ENCODE measurements at places on chromosomes 4 and X.

DNA sequence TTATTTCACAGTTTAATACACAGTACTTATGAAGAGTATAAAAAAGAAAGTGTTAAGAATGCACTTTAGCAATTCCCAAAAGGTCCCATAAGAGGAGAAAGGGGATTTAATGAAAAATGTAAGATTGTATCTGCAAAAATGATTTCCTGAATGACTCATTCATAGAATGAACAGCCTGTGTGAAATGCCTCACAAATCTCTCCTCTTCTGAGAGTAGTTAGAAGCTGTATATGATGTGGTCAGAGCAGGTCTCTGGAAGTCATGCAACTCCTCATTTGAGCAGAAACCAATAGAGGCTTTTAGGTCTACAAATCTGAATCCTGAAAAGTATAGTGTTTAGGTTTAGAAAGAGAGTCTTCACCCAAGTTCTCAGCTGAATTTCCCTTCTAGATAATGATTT, 381.3 kb upstream of the INTU start:
- no peak for DNase-seq

DNA sequence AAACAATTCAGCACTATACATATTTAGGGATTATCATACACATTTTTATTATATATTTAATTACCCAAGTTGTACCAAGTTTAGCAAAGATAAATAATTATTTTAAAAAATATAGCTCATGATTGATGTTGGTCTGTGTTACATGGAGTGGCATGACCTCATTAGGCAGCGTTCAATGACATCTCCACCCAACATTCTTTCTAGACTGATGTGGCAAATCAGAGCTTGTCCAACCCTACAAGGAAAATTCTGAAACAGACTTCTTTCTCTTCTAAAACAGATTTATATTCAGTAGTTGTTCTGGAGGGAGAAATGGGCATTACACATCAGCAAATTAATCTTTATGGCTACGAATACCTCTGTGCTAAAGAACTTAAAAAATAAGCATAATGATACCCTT, 189.7 kb downstream of the PDGFC start:
- no peak for DNase-seq

GRCh38 chrX:65874765-65875164, 165.1 kb downstream of the VSIG4 start:
- DNase-seq, result no peak

- no peak for DNase-seq
Measured at GRCh38 chr4:83961575-83961974, 425.7 kb downstream of the GPAT3 start.

DNA sequence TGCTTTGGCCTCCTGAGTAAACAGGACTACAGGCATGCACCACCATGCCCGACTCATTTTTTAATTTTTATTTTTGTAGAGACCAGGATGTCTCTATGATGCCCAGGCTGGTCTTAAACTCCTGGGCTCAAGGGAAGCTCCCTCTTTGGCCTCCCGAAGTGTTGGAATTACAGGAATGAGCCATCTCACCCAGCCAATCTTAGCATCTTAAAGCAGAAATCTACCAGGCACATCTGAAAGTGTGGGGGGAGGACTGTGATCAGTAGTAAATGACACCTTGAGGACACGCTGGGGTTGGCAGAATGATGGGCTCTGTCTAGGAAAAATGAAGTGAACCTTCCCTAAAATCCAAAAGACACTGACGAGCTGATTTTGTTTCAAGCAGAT, 149.2 kb downstream of the SPATA18 start:
- DNase-seq, result no peak
